ENCODE measurements at places on chromosomes 7 and 10.

- DNase-seq = no peak
Measured at GRCh38 chr10:61389887-61390286, 63.3 kb downstream of the TMEM26 start.

GRCh38 chr10:119803264-119803663, 69.4 kb downstream of the MCMBP start:
- DNase-seq = no peak

DNA sequence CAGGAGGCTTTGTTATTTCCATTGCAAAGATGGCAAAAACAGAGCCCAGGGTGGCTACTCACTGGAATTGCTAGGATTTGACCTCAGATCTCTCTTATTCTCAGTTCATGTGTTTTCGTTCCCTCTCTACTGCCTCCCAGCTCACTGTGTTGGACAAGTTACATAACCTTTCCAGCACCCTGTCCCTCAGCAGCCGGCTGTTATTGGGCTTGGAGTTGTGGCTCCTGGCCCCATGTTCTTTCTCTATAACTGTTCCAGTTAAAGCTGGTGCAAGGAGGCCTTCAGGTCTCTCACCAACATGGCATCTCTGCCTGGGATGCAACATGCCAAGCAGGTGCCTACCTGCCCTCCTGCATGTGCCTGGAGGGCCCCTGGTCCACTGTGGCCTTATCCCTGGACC, 56.8 kb downstream of the LRRC18 start:
- DNase-seq = no peak

GRCh38 chr10:29608062-29608461, 26.7 kb downstream of the SVIL start:
- DNase-seq = no peak

GRCh38 chr10:49050906-49051305, 64.4 kb downstream of the VSTM4 start:
- DNase-seq = no peak
